ENCODE measurements at places on chromosomes 2 and 18.
A peak's percentile ranks its signal among the peaks of the same experiment; 100 is the strongest.

DNA sequence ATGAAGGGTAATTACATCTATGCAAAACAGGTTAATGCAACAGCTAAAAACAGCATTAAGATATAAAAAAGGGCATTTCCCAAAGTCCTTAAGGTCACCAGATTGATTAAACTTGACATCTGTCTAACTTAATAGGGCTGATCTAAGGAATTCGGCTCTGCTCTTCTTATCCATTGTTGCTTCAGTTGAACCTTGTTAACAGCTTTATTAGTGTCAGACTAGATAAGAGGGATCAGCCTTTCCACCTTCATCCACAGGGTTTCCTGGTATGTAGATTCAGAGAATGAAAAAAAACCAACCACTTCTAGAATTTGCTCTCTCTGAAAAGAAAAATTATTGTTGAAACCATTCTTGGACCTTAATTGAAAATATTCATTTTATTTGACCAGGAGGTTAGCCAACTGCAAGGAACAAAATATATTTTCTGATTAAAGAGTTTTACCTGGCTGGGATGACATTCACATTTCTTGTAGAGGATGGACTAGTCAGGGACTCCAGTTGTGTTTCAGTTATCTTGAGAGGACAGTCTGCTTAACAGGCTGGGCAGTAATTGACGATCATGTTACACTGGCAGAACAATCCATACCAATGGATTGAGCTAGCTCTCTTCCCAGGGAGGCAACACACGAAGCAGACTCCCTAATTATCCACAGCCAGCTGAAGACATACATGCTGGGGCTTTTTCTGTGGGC, 357.4 kb upstream of the ACVR2A start:
- DNase-seq, result no peak

- no peak for DNase-seq
These were observed 66.8 kb upstream of the NCK2 start for GRCh38 chr2:105677901-105678300.

- DNase-seq, result no peak
These were observed 782.3 kb downstream of the LRP1B start for GRCh38 chr2:141348481-141348880.

DNA sequence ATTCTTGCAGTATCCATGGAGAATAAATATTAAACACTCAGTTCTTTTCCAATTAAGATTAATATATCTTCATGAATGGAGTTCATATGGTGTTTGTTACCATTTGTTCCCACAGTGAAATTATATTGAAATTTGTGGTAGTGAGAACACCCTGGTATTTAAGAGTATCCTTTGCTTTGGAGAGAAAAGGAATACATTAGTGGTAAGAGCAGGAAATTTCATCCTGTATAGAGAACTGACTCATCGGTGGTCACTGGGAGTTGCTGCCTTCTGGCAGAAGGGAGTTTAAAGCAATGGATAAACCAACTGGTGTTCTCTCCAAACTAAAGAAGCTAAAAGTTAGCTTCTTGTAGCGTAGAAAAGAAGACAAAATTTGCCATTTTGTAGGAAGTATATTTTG, 107.3 kb downstream of the MYO1B start:
- DNase-seq, result peak; percentile 55

DNA sequence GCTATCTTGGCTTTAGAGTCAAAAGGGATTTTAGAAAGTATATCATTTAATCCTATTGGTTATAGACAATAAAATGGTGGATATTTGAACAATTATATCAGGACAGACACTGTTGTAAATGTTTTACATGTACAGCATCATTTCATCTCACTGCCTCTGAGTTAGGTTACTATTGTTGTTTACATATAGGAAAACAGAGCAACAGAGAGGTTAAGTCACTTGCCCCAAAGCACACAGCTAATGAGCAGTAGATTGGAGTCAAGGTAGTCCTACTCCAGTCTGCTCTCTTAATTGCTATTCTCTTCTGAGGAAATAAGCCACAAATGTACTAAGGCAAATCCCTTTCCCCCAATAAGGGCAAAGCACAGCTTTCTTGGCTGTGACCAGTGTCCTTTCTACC, 142.9 kb downstream of the MTX2 start:
- no peak for DNase-seq

DNA sequence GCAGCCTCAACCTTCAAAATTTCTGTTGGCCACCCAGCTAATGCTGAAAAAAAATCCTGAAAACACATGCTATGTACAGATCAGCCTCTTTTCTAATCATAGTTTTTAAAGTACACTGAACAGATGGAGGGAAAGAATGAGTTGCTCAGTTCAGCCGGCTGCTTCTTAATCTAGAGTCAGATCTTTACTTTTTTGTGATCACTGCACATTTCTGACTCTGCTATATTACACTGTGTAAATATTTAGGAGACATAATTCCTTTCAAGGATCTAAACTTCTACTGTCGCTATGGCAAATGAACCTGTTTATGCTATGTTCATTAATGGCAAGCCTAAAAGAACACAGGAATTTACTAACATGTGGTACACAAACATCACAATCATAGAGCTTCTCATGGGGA, 114.2 kb downstream of the SRBD1 start:
- DNase-seq, result no peak
